ENCODE measurements at places on chromosomes 3 and 15. TPM values are rescaled to one million over a fixed set of nuclear protein-coding genes. Genes with fewer than 3 reads are reported as not detected.

DNA sequence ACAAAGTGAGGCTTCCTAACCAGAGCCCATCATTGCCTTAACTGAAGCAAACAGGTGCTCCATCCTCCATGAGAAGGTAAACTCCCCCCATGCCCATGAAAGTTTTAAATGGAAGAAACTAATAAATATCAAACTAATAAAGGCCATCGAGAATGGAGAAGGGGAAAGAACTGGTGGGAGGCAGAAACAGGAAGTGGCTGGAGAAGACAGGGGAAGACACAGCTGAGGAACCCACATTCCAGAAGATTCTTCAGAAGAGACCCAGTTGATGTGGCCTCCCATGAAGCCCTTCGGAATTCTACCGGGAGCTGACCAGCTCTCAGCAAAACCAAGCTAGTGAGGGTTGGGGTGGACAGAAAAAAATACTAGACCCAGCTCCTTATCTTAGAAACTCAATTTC lies 41.6 kb downstream of the SH3BP5 start:
- peak overlapping the region; percentile 57 for H3K4me3 ChIP-seq
- H3K27ac ChIP-seq, result peak overlapping the region; percentile 84
- no peak for DNase-seq
- H3K36me3 ChIP-seq, result peaks cover 45% of the 10 kb centered on the region

- peaks cover 10% of the 10 kb centered on the region for H3K4me1 ChIP-seq
- no peaks in the 10 kb centered on the region for H3K36me3 ChIP-seq
- no peak overlapping the region for H3K27ac ChIP-seq
- H3K4me3 ChIP-seq, result no peak overlapping the region
- DNase-seq, result no peak
- H3K27me3 ChIP-seq, result peaks cover 44% of the 10 kb centered on the region
Observed at GRCh38 chr15:77629070-77630030, 3.4 kb downstream of the LINGO1 start.

EXD1 gene
- not detected for total RNA-seq

GRCh38 chr15:40927495-40927872 lies 1.7 kb upstream of the DLL4 start:
- H3K36me3 ChIP-seq, result no peaks in the 10 kb centered on the region
- H3K27me3 ChIP-seq, result peaks cover 63% of the 10 kb centered on the region
- peak overlapping the region; percentile 25 for H3K4me3 ChIP-seq
- peaks cover 45% of the 10 kb centered on the region for H3K4me1 ChIP-seq

CELSR3 gene
- 11.6 TPM for total RNA-seq

IDH3A gene
- 163 TPM for total RNA-seq

SORD gene
- total RNA-seq, result 19.9 TPM

THPO gene
- not detected for total RNA-seq

PKM gene
- total RNA-seq, result 2,409 TPM

- H3K4me1 ChIP-seq, result peaks cover 4% of the 10 kb centered on the region
- peaks cover 9% of the 10 kb centered on the region for H3K36me3 ChIP-seq
- H3K27ac ChIP-seq, result no peak overlapping the region
- no peak for DNase-seq
Observed at GRCh38 chr15:25733856-25734679, 129.1 kb downstream of the ATP10A start.

DNA sequence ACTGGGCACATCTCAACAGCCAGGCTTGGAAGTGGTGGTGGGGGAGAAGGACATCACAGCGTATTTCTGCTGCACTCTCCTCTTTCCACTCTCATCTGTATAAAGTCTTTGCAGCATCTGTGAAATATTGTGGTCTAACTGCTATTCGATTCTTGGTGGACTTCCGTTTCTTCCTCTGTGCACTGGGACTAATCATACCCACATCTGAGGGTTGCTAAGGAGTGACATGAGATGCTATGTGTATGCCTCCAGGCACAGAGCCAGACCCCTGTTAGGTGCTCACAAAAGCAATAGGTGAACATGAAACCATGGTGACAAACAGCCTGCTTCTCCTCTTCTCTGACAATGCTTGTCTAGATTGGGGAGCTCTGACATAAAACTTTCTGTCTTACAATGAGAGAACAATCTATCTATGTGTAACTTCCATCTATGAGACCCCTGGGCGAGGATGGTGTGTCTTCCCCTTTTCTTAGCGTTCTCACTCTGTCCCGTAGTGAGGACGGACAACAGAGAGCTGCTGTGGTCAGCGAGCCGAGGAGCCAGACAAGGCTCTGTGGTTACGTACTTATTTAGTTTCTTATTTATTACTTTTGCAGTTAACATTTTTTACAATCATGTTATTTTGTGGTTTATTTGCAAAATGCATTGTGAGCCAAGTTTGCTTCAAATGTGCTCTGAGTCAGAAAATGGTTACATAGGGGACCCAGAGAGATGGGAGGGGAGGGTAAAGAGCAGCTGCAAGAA lies 196.7 kb upstream of the TPRG1 start:
- peaks cover 12% of the 10 kb centered on the region for H3K4me1 ChIP-seq
- H3K27me3 ChIP-seq, result peaks cover 17% of the 10 kb centered on the region
- H3K4me3 ChIP-seq, result no peak overlapping the region
- H3K36me3 ChIP-seq, result peaks cover 4% of the 10 kb centered on the region
- DNase-seq, result no peak

GRCh38 chr3:31421314-31422048 lies 111.2 kb upstream of the STT3B start:
- peak overlapping the region; percentile 56 for H3K27ac ChIP-seq
- H3K27me3 ChIP-seq, result no peaks in the 10 kb centered on the region
- DNase-seq, result peak; percentile 21
- H3K4me1 ChIP-seq, result peaks cover 15% of the 10 kb centered on the region

RNF123 gene
- total RNA-seq, result 53.8 TPM

DNA sequence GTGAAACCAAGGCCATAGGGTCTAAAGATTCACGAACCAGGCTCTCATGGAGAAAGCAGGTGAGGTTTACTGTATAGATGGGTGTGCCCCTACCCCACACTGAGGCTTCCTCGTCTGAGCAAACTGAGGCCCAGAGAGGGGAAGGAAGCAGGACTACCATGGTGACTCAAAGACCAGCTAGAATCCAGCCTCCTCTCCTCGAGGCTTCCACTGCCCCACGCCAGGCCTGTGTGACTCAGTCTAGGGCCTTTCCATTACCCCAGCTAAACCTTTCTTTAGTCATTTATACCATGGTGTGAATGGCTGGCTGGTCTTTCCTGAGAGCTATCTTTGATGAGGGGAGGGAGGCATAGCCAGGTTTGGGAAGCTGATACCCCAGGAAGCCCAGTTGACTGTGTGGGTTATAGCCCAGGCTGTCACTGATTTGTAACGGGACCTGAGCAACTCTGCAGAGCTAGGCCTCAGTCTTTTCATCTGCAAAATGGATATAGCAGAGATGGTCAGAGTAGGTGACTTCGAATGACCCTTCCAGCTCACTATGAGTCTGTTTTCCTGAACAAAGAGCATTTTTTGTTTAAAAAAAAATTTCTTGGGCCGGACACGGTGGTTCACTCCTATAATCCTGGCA lies 3.0 kb upstream of the RHO start:
- H3K36me3 ChIP-seq, result no peaks in the 10 kb centered on the region
- no peak overlapping the region for H3K27ac ChIP-seq
- no peak overlapping the region for H3K4me3 ChIP-seq
- DNase-seq, result no peak

ENTPD3 gene
- total RNA-seq, result not detected

- H3K27me3 ChIP-seq, result peaks cover 36% of the 10 kb centered on the region
- no peak overlapping the region for H3K4me3 ChIP-seq
- H3K4me1 ChIP-seq, result peaks cover 7% of the 10 kb centered on the region
- H3K36me3 ChIP-seq, result peaks cover 3% of the 10 kb centered on the region
- H3K27ac ChIP-seq, result no peak overlapping the region
- DNase-seq, result no peak
Observed at GRCh38 chr3:71430941-71431552, 152.5 kb downstream of the FOXP1 start.

ZIC1 gene
- total RNA-seq, result not detected

DNA sequence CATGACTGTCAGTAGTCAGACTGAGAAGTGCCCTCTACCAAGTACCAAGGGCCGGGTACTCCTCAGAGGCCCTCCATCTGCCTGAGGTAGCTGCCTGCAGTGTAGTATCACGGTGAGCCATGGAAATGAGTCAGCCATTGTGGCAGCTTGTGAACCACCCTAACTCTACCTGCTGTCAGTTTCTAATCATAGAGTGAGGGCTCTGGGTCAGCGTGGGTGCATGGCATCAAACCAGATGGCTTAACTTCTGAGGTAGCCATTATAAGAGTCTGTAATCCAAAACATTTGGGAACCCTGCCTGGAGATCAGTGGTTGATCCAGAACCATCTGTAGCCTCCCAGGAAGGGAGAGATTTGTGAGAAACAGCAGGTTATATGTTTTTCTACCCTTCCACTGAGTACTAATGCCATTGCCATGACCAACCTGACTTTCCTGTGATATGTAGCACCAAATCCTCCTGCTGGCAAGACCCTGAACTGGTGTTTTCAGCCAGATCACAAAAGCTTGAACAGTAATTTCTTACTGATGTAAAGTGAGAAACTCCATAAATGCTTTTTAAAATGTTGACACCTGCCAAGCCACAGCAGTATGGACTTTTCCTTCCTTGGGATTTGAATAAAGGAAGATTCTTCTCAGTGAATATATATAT lies 38.9 kb downstream of the ABHD2 start:
- peaks cover 7% of the 10 kb centered on the region for H3K4me1 ChIP-seq
- peaks cover 21% of the 10 kb centered on the region for H3K36me3 ChIP-seq
- no peak overlapping the region for H3K27ac ChIP-seq
- H3K4me3 ChIP-seq, result no peak overlapping the region
- no peaks in the 10 kb centered on the region for H3K27me3 ChIP-seq

TAGLN3 gene
- 1.1 TPM for total RNA-seq

SLC6A1 gene
- not detected for total RNA-seq

CCDC54 gene
- total RNA-seq, result not detected

GRCh38 chr3:10088256-10088655 lies 19.8 kb downstream of the FANCD2OS start:
- peaks cover 32% of the 10 kb centered on the region for H3K36me3 ChIP-seq
- no peaks in the 10 kb centered on the region for H3K4me1 ChIP-seq
- H3K27ac ChIP-seq, result no peak overlapping the region
- no peak overlapping the region for H3K4me3 ChIP-seq

GRCh38 chr3:123336001-123336400 lies 112.9 kb downstream of the ADCY5 start:
- H3K4me1 ChIP-seq, result no peaks in the 10 kb centered on the region
- H3K36me3 ChIP-seq, result no peaks in the 10 kb centered on the region
- H3K27ac ChIP-seq, result no peak overlapping the region

DNA sequence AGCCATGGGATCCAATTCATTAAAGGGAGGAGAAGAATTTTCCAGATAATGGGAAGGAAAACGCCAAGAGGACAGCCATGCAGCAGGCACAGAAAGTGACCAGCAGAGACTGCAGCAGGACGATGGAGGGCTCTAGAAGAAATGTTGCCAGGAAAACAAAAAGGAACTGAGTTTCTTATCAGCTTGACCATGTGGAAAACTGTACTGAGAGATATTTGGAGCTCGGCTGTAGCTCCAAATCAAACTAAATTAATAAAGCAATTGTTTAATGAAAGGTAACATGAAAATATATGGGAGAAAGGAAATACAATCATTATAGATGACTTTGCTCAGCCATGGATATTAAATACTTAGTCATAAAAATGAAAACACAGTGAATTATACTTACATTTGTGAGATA lies 63.7 kb downstream of the SSR3 start:
- no peaks in the 10 kb centered on the region for H3K36me3 ChIP-seq
- H3K27me3 ChIP-seq, result peaks cover 23% of the 10 kb centered on the region
- H3K4me3 ChIP-seq, result no peak overlapping the region
- H3K27ac ChIP-seq, result no peak overlapping the region

DNA sequence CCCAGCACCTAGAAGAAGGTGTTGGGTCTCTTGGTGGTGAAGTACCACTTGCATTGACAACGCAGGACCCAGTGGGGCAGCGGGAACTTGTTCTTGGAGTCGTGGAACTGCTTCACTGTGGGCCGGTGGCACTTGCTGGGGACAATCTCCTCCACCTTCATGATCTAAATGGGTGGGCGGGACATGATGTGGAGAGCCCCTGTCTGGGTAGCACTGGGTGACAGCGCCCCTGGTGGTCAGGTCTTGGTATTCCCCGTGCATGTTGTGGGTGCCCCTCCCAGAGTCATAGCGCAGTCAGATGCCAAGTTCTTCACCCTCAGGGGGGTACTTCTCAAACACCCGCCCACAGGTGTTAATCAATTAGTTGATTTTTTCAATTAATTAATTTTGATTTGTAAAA lies 60.2 kb downstream of the AGBL1 start:
- H3K4me1 ChIP-seq, result no peaks in the 10 kb centered on the region
- no peak for DNase-seq
- H3K27ac ChIP-seq, result no peak overlapping the region
- H3K36me3 ChIP-seq, result no peaks in the 10 kb centered on the region

DNA sequence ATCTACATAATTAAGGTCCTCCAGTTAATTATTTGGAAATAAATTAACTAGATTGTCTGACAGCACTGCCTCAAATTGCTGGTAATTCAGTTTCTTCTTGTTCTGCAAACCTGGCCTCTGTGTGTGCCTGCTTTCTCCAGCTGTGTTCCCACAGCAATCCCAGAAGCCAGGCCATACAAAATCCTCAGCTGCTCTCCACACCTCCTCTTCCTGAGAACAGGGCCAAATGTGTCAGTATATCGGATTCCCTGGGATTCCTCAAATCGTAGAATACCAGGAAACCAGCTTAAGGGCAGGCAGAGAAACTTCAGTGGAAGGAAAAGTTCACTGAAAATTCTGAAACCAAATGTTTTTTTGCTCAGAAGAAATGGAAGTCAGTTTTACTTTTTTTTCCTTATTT lies 261.4 kb downstream of the ZMAT3 start:
- H3K27ac ChIP-seq, result no peak overlapping the region
- no peaks in the 10 kb centered on the region for H3K36me3 ChIP-seq
- no peak for DNase-seq
- no peaks in the 10 kb centered on the region for H3K4me1 ChIP-seq
- no peaks in the 10 kb centered on the region for H3K27me3 ChIP-seq

DNA sequence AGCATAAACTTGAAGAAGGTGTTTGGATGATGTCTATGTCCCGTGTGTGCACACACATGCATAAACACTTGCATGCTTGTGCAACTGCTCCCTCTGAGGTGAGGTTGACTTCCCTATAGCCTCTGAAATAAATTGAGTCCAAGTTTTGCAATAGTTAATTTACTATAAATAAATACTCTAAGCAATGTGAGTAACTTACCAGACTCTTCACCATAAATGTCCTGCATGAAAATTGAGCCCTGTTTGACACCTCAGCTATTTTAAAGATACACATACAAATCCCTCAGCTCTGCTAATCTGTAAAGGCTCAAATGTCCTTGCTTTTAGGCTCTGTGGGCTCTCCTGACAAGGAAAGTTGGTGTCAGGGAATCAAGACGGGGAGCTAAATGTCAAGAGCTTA lies 37.1 kb downstream of the GJD2 start:
- no peak for DNase-seq
- peaks cover 37% of the 10 kb centered on the region for H3K27me3 ChIP-seq
- no peak overlapping the region for H3K4me3 ChIP-seq
- H3K36me3 ChIP-seq, result no peaks in the 10 kb centered on the region
- no peaks in the 10 kb centered on the region for H3K4me1 ChIP-seq

Measured in activated T-helper 1 cell treated with anti-CD3 and anti-CD28 coated beads, Interleukin-12 subunit alpha, Interleukin-12 subunit beta, Interleukin-2, Interleukin-4 antibody, amounts not matched to agents 30 ng/mL and 10 ng/mL and 1 ng/mL, durations not matched to agents 14 hours and 24 hours and 36 hours (primary cell).